CD4-positive, alpha-beta T cell treated with Interleukin-4 for 1 hour (primary cell): ENCODE measurements at places on chromosomes 3 and 15.

- DNase-seq: no peak
Measured at GRCh38 chr3:123609063-123609462, 24.2 kb upstream of the HACD2 start.

DNA sequence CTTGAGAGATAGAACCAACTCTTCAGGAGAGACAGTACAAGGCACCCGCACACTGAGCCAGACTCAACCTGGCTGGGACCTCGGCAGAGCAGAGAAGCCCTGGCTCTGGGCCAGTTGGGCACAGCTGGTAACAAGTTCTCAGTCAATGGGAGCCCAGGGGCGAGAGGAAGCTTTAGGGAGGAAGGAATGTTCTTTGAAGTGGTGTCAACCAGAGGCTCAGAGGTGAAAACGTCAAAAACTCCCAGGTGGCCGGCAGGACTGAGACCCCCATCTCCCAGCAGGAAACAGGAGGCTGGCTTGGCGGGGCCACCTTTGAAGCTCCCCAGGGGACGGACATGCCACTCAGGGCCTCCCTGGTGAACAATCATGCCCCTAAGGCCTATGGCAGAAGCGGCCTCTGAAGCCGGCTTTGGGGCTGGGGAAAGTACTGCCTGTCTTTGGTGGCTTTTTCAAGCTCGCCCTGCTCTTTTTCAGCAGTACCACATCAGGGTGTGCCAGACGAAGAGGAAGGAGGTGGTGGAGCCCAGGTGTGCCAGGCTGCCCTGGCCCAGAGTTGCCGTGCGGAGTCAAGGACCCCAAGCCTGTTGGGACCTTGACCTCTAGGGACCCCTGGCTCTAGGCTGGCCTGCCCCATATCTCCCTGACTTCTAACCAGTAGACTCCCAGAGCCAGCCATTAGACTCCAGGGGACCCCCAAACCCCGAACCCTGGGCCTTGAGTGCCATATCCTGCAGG, 16.7 kb upstream of the TBC1D21 start:
- DNase-seq: no peak

DNA sequence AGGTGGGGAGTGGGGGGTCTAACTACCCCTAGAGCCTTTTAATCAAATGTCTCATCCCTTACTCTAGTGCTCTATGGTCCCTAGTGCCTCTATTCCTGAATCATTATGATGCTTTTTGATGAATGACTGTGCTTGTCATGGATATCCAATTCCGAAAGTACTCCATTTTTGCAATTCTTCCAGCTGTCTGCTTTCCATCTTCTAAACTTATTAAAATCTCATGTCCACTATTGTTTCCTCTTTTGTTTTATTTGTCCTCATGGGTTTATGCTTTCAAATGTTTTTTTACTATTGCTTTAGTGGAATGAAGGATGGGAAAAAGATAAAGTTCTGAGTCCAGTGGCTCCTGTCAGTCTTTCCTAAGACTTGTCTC, 77.2 kb upstream of the KCNMB2 start:
- no peak for DNase-seq

- DNase-seq: no peak
Measured at GRCh38 chr3:16395212-16395611, 118.3 kb downstream of the RFTN1 start.

GRCh38 chr3:45746777-45747622, 49.3 kb downstream of the SLC6A20 start:
- no peak for DNase-seq

DNA sequence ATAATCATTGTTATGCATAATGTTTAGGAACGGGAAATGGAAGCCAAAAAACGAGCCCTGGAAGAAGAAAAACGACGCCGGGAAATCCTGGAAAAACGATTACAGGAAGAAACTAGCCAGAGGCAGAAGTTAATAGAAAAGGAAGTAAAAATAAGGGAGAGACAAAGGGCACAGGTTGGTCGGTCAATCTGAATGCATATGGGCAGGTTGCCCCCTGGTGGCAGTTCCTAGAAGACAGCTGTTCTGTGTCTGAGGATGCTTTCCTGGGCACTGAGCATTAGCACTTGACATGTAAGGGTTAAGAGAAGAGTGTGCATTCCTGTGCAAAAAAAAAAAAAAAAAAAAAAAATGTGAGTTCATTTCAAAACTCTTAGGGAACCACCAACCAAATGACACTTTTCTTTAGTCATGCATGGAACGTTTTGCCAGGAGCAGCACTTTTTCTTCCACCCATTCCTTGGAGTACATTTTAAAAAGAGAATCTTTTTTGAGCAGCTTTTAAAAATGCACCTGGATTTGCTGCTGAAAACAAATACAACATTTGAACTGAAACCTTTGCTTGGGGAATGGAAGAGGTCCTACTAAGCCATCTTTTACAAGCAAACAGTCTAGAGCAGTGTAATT, 11.1 kb upstream of the ABHD10 start:
- DNase-seq: peak; percentile 82

DNA sequence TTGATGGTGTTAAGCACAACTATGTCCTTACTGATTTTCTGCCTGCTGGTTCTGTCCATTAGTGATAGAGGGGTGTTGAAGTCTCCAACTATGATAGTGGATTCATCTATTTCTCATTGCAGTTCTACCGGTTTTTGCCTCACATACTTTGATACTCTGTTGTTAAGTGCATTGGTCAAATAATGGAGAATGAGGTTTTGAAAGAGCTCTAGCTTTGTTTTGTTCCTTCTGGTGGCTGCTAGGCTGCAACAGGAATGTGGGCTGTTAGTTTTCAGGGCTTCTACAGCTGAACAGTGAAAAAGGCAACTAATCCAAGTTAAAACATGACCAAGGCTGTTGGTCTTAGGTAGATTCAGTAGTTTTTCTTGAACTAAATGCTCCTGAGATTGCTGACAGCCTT, 62.6 kb downstream of the BTD start:
- DNase-seq: no peak

DNA sequence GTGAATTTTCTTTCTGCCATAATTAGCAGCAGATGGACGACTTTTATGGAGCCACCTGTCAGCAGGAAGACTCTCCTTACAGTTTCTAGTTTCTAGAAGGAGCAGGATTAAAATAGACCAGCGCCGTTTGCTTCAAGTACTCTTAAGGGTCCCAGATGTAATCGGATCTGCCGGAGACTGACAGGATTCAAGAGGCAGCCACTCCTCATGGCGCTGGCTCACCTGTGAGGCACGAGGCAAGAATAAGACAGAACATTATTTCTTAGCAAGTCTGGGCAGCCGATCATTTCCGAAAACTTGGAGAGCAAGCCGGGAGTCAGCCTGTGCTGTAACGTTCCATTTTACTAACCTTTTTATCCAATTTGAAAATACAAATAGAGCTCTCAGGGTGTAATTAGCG, 410.4 kb upstream of the RORA start:
- no peak for DNase-seq

DNA sequence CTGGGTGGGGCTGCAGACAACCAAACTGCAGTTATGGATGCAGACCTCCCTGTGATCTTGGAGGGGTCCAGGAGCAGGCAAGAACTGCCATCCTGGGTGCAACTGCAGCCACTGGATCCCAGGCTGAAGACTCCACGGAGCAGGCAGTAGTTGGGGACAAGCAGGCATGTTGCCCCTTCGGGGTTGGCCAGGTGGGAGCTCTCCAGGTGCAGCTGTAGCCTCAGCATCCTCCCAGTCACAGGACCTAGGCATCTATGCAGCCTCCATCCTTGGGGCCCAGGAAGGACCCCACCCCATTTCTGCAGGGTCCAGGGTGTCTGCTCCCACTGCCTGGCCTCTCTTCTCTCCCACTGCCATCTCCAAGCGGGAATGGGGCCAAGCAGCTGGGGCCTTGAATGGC, 322.2 kb upstream of the RBMS3 start:
- DNase-seq: no peak

- DNase-seq: no peak
Measured at GRCh38 chr3:101070799-101071121, 77.5 kb upstream of the ABI3BP start.

GRCh38 chr15:61613729-61614128, 384.6 kb upstream of the RORA start:
- DNase-seq: no peak

GRCh38 chr3:72176537-72177041, 391.6 kb upstream of the PROK2 start:
- DNase-seq: no peak

GRCh38 chr15:74725845-74726773, 781 bp upstream of the CYP1A1 start:
- peak; percentile 16 for DNase-seq

- no peak for DNase-seq
Measured at GRCh38 chr15:68057034-68057433, 2.9 kb downstream of the PIAS1 start.

DNA sequence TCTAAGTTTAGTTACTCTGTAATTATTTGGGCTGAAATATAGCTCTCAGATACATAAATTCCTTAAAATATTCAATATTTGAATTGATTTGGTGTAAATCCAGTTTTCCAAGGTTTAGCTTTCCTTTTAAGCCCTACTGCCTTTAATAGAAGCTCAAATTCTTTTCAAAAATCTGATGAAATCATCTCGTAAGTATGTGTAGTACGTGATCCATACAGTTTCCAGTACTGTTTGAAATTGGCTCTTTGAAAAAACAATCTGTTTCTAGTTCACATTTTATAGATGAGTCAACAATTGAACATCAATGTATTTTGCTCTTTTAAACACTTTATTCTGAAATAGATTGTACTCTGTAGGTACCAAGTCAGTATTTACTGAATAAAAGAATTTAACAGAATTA, 84.2 kb downstream of the LRRC49 start:
- no peak for DNase-seq

- no peak for DNase-seq
Measured at GRCh38 chr3:172102883-172103310, 63.5 kb downstream of the FNDC3B start.

- DNase-seq: no peak
Measured at GRCh38 chr15:99306694-99307338, 55.5 kb downstream of the LRRC28 start.

DNA sequence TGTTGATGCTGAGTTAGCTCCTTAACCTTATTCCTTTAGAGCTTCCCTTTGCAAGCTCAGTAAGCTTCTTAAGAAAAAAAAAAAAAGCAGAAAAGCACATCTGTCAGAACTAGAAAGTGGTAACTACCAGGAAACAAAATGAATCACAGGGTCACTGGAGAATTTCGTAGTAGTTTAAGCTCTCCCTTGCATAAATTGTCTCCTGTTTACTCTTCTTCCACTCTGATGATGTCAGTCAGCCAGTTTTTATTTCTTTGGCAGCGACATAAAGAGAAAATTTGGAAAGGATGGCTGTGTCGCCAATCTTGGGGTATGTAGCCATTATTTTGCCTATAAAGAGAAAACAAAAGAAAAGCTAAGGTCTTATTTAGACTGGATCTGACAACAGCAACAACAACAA, 3.2 kb upstream of the GABRR3 start:
- no peak for DNase-seq

- DNase-seq: no peak
Measured at GRCh38 chr3:48684054-48684349, 1.7 kb downstream of the NCKIPSD start.

DNA sequence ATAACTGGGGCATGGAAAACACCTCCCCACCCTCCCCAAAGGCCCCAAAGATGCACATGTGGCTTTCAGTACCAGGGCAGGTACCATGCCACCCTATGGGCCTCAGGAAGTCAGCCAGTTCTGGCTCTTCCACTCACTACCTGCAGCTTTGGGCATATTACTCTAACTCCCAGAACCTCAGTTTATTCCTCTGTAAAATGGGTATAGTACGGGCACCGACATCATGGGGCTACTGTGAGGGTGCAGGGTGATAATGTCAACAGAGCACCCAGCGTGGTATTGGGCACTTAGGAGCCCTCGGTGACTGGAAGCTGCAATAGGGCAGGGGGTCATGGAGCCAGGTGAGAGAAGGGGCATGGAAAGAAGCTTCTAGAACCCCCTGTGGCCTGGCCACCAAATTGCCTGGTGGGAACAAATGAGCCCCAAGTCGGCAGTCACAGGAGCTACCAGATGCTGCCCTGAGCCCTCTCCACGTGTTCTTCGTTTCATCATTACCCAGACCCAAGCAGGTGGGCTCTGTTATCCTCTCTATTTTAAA, 512.1 kb downstream of the SHQ1 start:
- no peak for DNase-seq

DNA sequence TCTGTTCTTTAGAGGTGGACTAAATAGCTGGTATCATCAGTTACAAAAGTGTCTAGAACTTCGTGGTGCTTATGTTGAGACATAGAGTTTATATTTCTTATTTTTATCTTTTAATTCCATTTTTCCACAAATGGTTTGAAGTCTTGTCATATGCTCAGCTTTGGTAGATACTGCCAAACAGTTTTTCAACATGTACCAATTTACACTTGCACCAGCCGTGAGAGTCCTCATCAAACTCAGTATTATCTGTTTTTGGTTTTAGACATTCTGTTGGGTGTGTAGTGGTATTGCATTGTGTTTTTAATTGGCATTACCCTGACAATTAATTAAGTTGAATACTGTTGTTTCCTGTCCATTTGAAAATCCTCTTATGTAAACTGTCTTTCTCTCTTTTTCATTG, 16.7 kb downstream of the ISLR2 start:
- no peak for DNase-seq

DNA sequence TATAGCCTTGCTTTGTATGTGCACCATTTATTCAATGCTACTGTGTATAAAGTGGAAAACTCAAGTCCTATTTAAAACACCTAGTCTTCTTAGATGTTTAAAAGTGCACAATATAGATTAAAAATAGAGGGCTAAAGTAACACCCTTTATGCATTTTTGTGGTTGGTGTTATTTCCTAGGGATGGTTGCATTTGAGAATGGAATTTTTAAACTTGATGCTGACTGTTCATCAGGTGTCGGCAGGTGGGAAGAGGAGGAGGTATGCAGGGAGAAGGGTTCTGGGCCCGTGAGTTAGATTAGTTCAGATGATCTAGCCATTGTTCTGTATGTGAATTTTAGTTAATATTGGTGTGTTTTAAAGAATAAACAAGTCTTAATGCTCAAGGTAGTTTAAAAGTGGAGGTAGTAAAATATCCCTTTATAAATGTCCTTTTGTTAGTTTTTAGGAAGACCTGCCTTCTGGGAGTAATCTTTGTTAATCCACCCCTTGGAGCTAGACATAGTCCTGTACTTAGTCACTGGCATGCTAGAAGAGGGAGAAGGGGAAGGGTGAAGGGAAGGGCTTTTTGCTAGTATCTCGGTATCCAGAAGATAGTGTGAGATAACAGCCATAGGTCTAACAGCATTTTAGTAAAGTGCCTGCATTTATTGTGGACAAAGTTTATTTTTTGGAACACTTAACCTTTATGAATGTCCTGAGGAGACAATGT, 8.1 kb upstream of the SRPRB start:
- no peak for DNase-seq
